NB4 (cell line): ENCODE measurements at places on chromosomes 2 and 18.

DNA sequence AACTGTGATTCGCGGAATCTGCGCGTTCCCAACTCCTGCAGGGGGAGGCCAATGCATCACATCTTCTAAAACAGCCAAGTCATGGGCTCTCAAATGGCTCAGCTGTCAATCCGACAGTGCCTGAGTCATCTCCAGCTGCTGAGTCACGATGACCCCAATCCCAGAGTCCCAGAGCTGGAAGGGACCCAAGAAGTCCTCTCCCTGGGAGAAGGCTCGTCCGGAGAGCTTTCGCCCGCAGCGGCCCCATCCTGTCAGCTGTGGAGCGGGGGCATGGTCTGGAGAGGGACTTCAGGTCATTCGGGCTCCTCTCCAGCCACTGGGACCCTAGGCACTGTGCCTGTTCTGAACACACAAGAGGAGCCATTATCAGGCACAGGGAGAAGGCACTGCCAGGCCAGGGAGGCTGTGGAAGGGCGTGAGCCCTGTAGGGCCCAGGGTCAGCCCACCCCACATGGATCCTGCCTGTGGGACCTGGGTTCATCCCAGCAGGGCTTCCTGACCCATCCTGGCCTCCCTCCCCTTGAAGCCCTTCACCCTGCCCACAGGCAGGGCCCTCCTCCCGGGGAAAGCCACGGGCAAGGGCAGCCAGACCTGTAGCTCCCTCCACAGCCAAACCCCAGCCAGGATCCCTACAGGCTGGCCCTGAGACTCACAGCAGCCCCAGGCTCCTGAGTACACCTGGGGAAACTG lies 47.6 kb upstream of the GPC1 start:
- DNase-seq: peak; percentile 28

GRCh38 chr2:216608525-216608924 lies 24.7 kb upstream of the IGFBP2 start:
- DNase-seq: no peak

GRCh38 chr2:120805602-120806001 lies 69.9 kb downstream of the GLI2 start:
- no peak for DNase-seq

- no peak for DNase-seq
Observed at GRCh38 chr2:56055405-56055804, 128.4 kb upstream of the CCDC85A start.

DNA sequence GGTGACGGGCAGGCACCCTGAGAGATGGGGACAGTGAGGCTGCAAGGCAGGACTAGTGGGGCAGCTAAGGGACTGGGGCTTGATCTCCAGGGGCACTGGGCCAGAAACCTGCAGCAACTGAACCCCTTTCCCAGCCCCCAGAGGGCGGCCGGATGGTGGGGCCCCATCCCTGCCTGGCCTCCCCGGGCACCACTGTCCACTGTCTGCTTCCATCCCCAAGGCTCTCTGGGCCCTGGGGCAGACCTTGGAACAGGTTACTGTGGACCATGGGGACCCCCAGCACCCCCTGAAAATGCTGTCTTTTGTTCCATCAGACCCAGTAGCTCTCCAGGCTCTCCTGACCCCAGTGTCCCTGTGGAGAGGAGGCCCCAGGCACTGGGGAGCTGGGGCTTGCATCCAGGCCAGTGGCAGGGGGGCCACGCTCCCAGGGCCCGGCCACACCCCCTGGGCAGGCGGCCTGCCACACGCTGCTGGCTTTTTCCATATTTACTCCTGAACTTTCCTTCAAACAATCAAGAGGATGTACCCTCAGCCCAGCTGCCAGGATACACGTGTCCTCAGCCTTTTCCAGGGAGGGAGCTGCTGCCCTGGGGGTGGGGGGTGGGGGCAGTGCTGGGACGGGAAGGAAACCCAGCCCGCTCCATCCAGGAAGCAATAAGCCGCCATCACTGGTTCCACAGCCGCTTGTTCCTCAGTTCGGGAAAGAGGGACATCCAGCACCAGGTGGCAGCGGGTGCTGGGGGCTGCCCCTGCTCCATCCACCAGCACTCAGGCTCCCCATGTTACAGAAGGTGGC lies 102.3 kb upstream of the ODC1 start:
- no peak for DNase-seq

DNA sequence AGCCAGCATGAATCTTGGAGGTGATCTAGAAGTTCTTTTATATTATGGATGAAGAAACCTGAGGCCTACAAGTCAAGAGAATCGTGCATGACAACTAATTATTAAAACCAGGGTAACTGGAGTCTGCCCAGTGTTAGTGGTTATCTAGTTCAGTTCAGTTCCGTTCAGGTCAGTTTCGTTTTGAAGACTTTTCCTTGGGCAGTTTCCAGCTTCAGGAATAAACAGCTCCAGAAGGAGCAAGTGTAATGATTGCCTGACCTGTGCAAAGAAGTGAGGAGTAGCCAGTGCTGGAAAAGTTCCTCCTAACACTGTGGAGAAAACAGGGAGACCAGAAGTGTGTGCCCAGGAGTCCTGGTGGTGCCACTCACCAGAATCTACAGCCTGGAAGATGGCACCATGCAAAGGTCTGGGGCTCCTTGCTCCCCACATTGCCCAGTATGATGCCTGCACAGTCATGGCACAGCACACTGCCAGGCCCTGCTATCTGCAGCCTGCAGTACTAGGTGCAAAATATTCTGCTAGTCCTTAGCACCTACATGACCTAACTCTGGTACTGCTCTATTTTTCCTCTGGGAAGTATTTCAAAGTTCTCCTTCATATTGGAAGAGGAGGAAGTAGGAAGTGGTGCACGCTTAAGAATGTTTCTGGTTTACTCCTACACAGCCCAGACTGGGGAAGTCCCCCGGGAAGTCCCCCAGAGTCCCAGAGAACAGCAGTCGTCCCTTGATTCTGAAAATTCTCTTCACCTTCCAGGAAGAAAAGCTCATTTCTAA lies 65.8 kb downstream of the SUMO1 start:
- DNase-seq: no peak

DNA sequence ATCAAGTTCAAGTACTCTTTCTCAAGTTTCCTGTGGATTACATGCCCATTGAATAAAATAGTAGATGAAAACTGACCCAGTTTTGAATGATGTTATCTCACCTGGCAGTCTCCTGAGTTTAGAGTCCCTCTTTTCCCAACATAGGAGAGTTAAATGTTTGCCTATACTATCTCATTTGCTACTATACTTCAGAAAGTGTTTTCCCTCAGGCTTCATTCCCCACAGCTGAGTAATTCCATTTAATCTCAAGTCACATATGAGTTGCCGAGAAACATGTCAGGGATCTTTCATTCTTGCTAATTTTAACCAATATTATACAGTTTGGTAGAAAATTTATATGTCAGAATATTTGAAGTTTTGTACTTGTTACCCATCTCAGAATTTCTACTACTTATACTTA lies 150.4 kb upstream of the CDH19 start:
- no peak for DNase-seq

DNA sequence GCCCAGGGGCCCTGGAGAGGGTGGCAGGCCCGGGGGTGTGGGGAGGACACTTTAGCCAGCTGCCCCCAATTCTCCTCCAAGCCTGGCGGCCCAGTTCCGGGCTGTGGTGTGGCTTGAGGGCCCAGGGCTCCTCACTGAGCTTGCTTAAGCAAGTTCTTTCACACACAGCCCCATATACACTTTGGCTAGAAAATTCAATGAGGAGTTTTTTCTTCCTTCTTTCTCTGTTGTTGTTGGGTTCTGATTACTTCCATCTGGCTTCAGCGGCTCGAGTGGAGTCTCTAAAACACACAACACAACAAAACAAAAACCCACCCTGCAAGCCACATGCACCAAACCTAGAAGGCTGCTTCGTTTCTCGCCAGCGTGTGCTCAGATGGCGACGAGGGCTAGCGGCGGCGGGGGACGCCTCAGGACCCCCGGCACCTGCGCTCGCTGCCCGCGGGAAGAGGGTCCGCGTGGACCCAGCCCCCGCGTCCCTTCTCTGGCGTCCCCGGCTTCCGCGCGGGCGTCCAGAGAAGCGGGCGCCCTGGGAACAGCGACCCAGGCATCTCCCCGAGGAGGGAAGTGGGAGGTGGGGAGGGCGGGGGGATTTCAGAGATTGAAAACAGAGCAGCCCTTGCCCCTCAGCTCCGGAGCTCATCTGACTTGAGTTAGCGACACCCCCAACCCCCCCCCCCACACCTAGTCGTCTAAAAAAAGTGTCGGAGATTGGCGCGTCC lies 577 bp upstream of the GLI2 start:
- DNase-seq: no peak
